Activated T-cell treated with anti-CD3 and anti-CD28 coated beads for 1 hour (primary cell): ENCODE measurements at places on chromosomes 6 and 20.

GRCh38 chr6:44430326-44430725, 42.8 kb downstream of the CDC5L start:
- no peak for DNase-seq

- no peak for DNase-seq
Measured at GRCh38 chr6:56744528-56744927, 101.8 kb upstream of the DST start.

DNA sequence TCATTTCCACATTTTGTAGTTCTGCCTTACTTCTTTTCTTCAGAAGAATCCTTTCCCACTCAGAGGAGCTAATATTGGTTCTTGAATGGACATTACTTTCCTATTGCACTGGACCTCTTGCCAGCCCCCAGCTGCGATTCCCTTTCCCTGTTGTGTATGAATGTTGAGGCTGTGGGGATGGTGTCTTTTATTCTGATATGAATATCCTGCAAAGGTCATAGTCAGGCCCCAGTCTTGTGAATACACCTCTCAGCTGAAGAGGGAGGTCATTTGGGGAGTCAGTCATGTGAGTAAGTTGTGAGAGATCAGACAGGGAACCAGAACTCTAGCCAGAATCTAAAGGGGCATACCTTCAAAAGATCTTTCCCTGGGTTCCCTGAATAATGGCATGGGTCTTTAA, 32.6 kb upstream of the OSTM1 start:
- no peak for DNase-seq

DNA sequence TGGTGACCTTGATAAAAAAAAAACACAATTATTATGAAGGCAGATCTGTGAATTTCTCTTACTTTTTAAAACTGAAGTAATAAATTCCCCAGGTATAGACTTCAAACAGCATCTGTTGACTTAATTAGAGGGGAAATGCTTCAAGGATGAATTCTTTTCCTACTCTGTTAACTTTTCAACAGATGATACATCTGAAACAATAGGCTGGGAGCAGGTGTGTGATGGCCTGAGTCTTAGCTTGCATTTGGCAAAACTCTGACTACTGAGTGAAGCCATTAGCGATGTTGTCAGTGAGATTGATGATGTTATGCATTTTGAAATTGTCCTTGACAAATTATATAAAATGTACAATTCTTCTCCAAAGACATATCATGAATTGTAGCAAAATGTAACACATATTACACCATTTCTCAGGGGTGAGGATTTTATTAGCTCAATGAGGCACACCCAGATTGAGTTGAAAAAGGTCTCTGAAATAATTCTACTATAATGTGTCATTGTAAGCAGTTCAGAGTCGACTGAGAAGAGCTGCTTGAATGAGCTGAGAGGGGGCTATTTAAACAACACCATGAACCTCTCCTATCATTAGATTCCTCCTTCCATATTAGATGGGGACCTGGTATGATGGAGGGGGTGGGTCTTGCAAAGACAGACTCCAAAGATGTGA, 39.6 kb upstream of the OGFRL1 start:
- DNase-seq = no peak

GRCh38 chr6:162363757-162364156, 363.8 kb downstream of the PRKN start:
- DNase-seq = no peak

- peak; percentile 80 for DNase-seq
Measured at GRCh38 chr6:166275714-166276166, 32.5 kb downstream of the PRR18 start.

DNA sequence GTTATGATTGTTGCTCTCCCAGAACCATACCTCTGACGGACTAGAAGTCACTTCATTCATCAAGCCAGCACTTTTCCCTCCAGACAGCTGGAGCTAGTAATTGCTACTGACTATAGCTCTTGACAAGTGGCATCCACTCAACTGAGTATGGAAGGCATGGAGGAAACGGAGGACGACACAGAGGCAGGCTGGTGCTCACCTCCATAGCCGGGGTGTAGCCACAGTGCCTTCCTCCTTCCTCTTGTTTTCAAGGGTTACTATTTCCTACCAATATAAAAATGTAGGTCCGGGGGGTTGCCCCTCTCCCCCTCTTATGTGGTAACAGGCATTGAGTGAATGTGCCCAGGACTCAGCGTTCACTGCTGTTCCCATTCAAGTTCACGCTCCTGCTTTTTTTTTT, 23.5 kb upstream of the FOXC1 start:
- DNase-seq = no peak

- no peak for DNase-seq
Measured at GRCh38 chr20:3603108-3603507, 60.1 kb downstream of the GFRA4 start.

- DNase-seq = no peak
Measured at GRCh38 chr6:117346142-117346930, 79.4 kb downstream of the ROS1 start.

DNA sequence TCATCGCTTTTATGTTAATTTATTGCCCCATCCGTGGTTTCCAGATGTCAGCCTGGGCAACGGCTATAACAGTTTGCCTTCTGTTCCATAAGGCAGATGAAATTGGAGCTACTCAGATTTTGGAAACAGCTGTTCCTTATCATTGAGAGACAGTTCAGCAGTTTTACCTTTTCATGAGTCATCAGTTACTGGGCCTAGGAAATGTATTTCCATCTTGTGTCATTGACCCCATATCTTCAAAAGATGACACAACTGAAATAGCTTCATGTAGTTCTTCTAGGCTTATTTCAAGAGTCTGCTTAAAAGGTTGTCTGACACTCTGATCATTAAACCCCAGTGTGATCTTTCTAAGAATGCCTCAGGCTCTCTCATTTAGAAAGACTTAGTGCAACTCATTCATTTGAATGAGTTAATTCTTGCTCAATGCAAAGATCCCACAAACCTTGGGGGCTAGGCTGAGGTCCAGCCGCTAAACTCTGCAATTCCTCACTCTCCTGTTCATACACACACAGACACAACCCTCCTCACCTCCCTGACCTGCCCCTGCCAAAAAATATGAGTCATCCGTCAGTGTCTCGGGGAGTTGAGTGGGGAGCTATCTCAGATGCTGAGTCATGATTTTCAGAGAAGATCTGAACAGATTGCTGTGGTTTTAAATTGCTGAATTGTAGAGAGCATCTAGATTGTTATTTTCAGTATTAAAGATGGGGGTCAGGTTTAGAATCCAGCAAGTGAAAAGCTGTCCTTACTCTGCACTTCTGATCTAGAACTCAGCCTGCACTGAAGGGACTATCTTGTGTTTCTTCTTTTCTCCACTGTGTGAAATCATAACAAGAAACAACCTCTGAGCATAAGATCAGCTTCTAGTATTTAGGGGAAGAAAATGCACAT, 61.8 kb downstream of the RPP40 start:
- no peak for DNase-seq

DNA sequence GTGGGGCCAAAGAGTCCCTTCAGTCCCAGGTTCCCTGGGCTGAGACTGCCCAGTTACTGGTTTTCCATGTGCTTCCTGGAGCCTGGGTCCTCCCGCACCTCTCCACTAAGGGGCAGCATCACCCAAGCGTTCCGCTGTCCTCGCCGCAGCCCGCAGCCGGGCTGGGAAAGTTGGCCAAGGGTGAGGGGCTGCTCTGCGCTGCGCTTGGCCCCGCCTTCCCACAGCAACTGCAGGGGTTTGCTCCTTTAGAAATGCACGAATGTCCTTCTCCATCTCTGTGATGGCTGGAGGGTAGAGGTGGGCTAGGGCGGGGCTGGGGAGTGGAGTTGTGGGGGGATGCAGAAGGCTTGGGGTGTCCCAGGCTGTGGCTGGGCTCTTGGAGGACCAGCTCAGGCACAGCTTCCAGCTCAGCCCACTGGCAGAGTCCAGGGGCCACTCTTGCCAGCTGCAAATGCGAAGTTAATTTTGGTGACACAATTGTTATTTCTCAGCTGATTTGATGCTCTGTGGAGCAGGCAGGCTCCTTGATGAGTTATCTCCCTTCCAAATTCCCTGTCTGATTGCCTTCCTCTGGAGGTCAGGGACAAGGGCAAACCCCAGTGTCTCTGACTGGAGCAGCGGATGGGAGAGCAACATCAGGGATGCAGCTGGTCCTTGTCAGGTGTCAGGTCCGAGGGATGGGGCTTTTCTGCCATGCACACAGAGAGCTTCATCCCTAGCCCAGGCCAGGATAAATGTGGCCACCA, 63.2 kb downstream of the NOL4L start:
- DNase-seq = peak; percentile 55
